Stimulated activated CD8-positive, alpha-beta memory T cell treated with anti-CD3 and anti-CD28 coated beads, Interleukin-7, amount 100 ng/mL, for 48 hours (primary cell): ENCODE measurements at places on chromosomes 2 and 18.

DNA sequence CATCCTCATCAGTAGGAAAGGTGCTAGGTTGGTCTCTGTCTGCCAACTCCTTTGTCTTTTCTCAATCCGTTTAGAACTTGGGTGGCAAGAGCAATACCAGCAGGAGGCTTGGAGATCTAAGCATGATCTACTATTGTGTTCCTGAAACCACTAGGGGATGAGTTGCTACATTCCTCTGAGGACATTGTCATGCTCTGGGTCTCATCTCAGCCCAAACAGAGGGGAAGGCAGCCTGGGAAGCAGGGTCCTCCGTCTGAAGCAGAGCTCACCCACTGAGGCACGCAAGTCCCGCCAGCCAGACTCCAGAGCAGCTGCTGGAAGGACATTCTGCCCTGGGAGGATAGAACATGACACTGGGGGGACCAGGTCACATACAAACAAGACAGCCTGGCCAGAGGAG is 162.9 kb downstream of the MTCL1 start:
- DNase-seq: no peak

DNA sequence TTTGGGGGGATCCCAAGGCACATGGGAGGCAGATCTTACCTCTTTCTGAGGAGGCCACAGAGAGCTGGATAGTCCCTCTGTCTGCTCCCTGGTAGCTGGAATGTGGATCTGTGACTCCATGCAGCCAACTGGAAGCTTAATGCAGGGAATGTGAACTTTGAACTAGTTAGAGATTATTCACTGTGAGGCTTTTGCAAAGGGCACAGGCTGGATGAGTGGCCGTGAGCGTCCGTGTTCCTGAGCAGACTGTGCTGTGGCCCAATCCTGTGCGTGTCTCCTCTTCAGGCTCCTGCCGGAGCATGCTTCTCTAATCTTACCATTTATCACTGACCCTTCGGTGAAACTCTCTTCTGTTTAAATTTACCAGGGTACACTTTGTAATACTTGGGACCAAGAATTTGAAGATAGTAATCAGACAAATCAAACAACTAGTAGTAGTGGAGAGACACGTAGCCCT is 187.6 kb downstream of the PTPRM start:
- DNase-seq: no peak

GRCh38 chr2:214104219-214104618 is 306.6 kb upstream of the VWC2L start:
- DNase-seq: no peak

GRCh38 chr18:48640566-48641270 is 101.9 kb downstream of the CTIF start:
- DNase-seq: no peak

DNA sequence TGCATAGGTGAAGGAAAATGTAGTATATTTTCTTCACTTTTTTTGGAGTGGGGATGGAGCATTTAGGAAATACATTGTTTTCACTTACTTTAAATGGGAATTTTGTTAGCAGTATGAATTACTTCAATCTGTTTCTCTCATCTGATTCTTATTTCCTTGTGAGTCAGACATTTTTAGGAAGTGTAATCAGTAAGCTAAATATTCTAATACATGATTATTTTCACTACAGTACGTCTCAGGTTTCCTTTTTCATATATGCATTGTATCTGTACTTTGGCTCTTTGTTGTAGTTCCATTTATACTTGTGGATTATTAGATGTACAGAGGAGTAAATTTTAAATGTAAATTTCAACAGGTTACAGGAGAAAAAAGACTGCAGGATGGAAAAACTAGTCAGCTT is 27.9 kb downstream of the GPD2 start:
- DNase-seq: no peak

- no peak for DNase-seq
These were observed 283.1 kb downstream of the SP3 start for GRCh38 chr2:173681881-173682650.

- DNase-seq: no peak
These were observed 264.4 kb downstream of the TWIST2 start for GRCh38 chr2:239112127-239112774.

- DNase-seq: no peak
These were observed 19.4 kb upstream of the DNER start for GRCh38 chr2:229733611-229734245.

GRCh38 chr2:189587780-189588179 is 7.2 kb upstream of the SLC40A1 start:
- no peak for DNase-seq
